ENCODE measurements at places on chromosomes 6 and 20. TPM values are rescaled to one million over a fixed set of nuclear protein-coding genes. Genes with fewer than 3 reads are reported as not detected.
A peak's percentile ranks its signal among the peaks of the same experiment; 100 is the strongest.

DNA sequence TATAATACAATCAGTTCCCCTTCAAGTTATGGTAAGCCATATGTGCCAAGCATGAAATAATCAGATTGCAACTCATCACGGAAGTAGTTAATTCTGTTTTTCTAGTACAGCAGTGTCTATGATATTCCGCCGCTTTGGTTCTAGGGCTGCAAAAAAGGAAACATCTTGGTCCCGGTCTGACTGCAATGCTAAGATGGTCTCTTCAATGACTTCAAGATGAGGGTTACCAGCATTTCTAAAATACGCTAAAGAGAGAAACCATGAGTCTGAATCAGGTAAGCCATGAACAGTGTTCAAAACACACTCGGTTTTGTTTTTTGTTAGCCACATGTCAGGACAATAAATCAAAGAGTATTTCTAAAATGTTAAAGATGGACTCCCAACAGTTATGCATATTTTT lies 3.2 kb upstream of the ANKRD60 start:
- H3K27ac ChIP-seq: no peak overlapping the region
- no peak overlapping the region for H3K4me3 ChIP-seq
- peaks cover 20% of the 10 kb centered on the region for H3K27me3 ChIP-seq
- H3K36me3 ChIP-seq: no peaks in the 10 kb centered on the region

The PRR3 gene
- total RNA-seq: 28.9 TPM

DNA sequence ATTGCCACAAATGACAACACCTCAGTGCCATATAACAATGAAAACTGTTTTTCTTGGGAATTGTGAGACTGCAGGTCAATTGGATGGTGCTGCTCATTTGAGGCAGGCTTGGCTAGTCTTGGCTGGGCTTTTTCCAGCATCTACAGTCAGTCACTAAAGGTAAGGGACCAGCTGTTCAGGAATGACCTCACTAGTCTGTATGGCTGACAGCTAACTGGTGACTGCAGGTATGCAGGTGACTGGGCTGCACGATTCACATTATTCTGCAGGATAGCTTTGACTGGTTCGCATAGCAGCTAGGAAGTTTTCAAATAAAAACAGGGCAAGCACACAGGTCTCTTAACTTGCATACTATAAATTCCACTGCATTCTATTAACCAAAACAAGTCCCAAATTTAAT lies 22.1 kb upstream of the HMGCLL1 start:
- no peaks in the 10 kb centered on the region for H3K27me3 ChIP-seq
- no peaks in the 10 kb centered on the region for H3K4me1 ChIP-seq
- H3K36me3 ChIP-seq: no peaks in the 10 kb centered on the region
- H3K27ac ChIP-seq: no peak overlapping the region

- H3K27ac ChIP-seq: no peak overlapping the region
- H3K27me3 ChIP-seq: no peaks in the 10 kb centered on the region
- no peaks in the 10 kb centered on the region for H3K4me1 ChIP-seq
- DNase-seq: no peak
- H3K4me3 ChIP-seq: no peak overlapping the region
Measured at GRCh38 chr6:77987035-77987384, 334.2 kb downstream of the MEI4 start.

The CYP21A2 gene
- 0.37 TPM for total RNA-seq

- no peaks in the 10 kb centered on the region for H3K27me3 ChIP-seq
- no peak overlapping the region for H3K27ac ChIP-seq
- H3K36me3 ChIP-seq: no peaks in the 10 kb centered on the region
- H3K4me3 ChIP-seq: no peak overlapping the region
Measured at GRCh38 chr6:70151616-70152015, 151.3 kb downstream of the COL9A1 start.

- H3K27ac ChIP-seq: no peak overlapping the region
- no peaks in the 10 kb centered on the region for H3K27me3 ChIP-seq
- H3K4me1 ChIP-seq: peaks cover 22% of the 10 kb centered on the region
Measured at GRCh38 chr20:1694672-1695071, 37.1 kb upstream of the SIRPG start.

DNA sequence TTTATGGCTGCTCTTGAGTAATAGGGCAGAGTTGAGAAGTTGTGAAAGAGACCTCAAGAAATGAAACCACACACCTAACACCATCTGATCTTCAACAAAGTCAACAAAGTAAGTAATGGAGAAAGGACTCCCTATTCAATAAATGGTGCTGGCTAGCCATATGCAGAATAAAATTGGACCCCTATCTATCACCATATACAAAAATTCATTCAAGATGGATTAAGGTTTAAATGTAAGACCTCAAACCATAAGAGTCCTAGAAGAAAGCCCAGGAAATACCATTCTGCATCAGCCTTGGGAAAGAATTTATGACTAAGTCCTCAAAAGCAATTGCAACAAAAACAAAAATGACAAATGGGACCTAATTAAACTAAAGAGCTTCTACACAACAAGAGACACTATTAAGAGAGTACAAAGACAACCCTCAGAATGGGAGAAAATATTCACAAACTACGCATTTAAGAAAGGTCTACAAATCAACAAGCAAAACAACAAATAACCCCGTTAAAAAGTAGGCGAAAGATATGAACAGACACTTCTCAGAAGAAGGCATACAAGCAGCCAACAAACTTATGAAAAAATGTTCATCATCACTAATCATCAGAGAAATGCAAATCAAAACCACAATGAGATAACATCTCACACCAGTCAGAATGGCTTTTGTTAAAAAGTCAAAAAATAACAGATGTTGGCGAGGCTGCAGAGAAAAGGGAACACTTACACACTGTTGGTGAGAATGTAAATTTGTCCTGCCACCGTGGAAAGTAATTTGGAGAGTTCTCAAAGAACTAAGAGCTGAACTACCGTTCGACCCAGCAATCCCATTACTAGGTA lies 4.0 kb downstream of the MAP3K5 start:
- peak overlapping the region; percentile 25 for H3K27ac ChIP-seq
- no peaks in the 10 kb centered on the region for H3K36me3 ChIP-seq
- H3K4me1 ChIP-seq: peaks cover 76% of the 10 kb centered on the region
- DNase-seq: no peak

The WFDC12 gene
- not detected for total RNA-seq

DNA sequence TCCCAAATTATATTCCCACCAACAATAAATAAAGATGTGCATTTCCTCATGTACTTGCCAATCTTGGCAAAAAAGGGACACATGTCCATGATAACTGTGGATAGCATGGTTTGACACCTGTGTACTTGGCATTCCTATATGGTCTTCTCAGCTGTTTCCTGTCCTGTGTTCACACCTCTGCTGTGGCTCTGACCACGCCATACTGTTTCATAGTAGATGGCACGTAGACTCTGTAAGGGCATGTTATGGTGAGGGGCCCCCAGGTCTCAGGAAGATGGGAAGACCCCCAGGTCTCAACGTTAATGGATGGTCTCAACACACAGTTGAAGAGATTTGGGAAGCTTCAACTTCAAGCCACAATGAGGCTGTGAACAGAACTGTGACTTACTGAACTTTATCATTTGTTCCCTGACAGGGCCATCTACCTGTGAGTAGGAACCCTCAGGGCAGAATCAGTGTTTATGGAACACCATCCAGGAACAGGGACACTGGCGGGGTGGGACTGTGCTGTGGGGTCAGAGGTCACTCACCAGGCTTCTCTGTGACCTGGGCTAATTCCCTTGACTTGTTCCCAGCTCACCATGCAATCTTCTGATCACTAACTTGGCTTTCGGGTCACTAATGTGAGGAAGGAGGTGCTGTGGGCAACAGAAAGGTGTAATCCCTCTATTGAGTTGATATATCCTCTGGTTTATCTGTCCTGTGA lies 11.8 kb downstream of the ZBTB24 start:
- H3K4me3 ChIP-seq: no peak overlapping the region
- no peak overlapping the region for H3K27ac ChIP-seq
- H3K27me3 ChIP-seq: no peaks in the 10 kb centered on the region
- H3K4me1 ChIP-seq: no peaks in the 10 kb centered on the region
- peaks cover 50% of the 10 kb centered on the region for H3K36me3 ChIP-seq
- DNase-seq: no peak

GRCh38 chr6:39314273-39314795 lies at the start of gene KCNK17:
Gene KCNK17, minus strand, starts transcription at chr6:39314419. Its CDS starts 99 bp downstream, at chr6:39314320.
- H3K36me3 ChIP-seq: no peaks in the 10 kb centered on the region
- H3K4me3 ChIP-seq: no peak within 1 kb of the TSS
- peaks cover 17% of the 10 kb centered on the region for H3K27me3 ChIP-seq
- H3K27ac ChIP-seq: no peak within 1 kb of the TSS

- H3K4me1 ChIP-seq: no peaks in the 10 kb centered on the region
- no peak for DNase-seq
- no peaks in the 10 kb centered on the region for H3K27me3 ChIP-seq
- no peak overlapping the region for H3K4me3 ChIP-seq
Measured at GRCh38 chr6:169174516-169175359, 78.9 kb downstream of the THBS2 start.

The MOCS1 gene
- total RNA-seq: 0.77 TPM

- H3K27ac ChIP-seq: no peak overlapping the region
- DNase-seq: no peak
- H3K36me3 ChIP-seq: peaks cover 73% of the 10 kb centered on the region
- H3K27me3 ChIP-seq: no peaks in the 10 kb centered on the region
- H3K4me3 ChIP-seq: no peak overlapping the region
Measured at GRCh38 chr6:111691345-111692225, 85.9 kb upstream of the TRAF3IP2 start.

GRCh38 chr6:119447921-119448320 lies 98.4 kb upstream of the MAN1A1 start:
- H3K4me3 ChIP-seq: no peak overlapping the region
- no peak overlapping the region for H3K27ac ChIP-seq
- no peaks in the 10 kb centered on the region for H3K27me3 ChIP-seq
- no peak for DNase-seq
- no peaks in the 10 kb centered on the region for H3K4me1 ChIP-seq

- no peak overlapping the region for H3K4me3 ChIP-seq
- no peaks in the 10 kb centered on the region for H3K4me1 ChIP-seq
- peaks cover 28% of the 10 kb centered on the region for H3K27me3 ChIP-seq
- no peak overlapping the region for H3K27ac ChIP-seq
- no peaks in the 10 kb centered on the region for H3K36me3 ChIP-seq
Measured at GRCh38 chr20:63000958-63001357, 5.8 kb downstream of the BHLHE23 start.

DNA sequence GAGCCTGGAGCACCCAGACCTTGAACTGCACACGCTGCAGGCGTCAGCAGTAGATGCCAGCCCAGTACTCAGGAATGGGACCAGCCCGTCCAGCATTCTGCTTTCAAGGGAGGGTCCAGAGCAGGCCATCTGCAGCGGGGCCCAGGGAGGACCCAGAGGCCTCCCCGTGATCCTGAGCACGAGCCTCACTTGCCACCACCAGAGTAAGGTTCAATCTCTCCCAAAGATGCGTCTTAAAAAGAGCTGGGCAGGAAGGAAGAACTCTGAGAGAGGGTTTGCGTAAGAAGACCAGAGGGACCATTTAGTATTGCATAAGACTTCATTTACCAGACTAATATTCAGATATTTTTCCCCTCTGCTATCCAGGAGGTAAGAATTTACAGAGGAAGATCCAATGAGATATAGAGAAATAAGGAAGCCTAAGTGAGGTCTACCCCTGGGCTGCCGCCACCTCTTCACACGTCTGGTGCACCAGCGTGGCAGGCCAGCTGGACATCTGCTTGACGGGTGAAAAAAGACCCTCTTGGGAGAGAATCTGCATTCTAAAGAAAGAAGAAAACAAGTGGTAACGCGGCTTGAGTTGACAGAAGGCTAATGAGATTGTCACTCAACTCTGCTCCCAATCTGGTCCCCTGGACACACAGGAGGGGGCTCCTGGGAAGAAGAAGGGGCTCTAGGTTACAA lies 107.3 kb downstream of the PRND start:
- no peaks in the 10 kb centered on the region for H3K36me3 ChIP-seq
- no peaks in the 10 kb centered on the region for H3K4me1 ChIP-seq
- no peak for DNase-seq
- H3K27me3 ChIP-seq: no peaks in the 10 kb centered on the region
- H3K4me3 ChIP-seq: no peak overlapping the region

Measured in CD8-positive, alpha-beta memory T cell (primary cell).